ENCODE measurements at places on chromosomes 6 and 20. TPM values are rescaled to one million over a fixed set of nuclear protein-coding genes. Genes with fewer than 3 reads are reported as not detected.

DNA sequence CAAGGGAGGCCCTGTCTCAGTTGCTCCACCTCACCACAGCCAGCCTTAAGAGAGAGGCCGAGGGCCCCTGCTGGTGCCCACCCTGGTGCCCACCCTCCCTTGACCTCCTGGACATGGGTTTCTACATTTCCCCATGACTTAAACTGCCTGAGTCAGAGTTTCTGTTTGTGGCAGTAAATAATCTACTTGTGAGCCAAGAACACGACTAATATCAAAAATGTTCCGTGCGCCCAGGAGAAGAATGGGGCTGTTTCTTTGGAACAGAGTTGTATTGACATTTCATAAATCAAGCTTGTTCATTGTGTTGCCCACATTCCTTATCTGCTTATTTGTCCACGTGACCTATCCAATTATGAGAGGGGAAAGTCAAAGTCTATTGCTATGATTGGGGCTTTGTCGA, 143.5 kb downstream of the ANKRD60 start:
- no peak for DNase-seq

The CLVS2 gene
- not detected for total RNA-seq

The C4B gene
- 9.9 TPM for total RNA-seq

The IMPG1 gene
- not detected for total RNA-seq

GRCh38 chr6:158323561-158323958, 11.3 kb downstream of the TULP4 start:
- DNase-seq = no peak

DNA sequence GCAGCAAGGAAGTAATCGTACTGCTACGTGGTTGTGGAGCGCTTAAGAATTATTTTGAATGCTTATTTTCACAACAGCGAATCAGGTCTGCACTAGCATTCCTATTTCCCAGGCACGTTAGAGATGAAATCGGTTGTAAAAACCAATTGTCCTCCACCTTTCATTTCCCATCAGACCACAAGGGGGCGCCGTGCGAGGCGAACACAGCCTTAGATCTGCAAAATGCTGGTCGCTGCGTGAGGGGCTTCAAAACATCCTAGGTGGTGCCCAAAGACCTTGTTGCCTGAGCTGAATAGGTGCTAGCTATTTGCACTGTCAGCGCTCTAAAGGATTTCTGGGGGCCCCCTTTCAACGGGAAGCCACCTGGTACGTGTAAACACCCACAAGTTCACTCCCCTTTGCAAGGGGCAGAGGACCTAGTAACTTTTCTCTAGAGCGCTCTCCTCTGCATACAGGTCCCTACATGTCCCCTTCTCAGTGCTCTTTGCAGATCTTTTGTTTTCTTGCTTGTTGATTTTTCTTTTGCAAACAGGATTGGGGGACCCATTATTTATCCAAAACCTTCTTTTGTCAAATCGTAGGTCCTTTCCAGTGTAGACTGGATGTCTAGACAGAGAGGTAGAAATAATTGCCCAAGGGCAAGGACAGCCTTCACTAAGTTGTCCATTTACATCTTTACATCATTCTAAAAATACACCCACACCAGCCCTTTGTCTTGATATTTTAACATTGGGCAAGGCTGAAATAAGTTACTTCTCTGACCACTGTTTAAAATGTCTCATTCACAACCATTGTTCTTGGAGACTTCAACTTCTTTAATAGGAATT, 59.8 kb downstream of the NEDD9 start:
- peak; percentile 55 for DNase-seq

The MOG gene
- total RNA-seq = not detected

DNA sequence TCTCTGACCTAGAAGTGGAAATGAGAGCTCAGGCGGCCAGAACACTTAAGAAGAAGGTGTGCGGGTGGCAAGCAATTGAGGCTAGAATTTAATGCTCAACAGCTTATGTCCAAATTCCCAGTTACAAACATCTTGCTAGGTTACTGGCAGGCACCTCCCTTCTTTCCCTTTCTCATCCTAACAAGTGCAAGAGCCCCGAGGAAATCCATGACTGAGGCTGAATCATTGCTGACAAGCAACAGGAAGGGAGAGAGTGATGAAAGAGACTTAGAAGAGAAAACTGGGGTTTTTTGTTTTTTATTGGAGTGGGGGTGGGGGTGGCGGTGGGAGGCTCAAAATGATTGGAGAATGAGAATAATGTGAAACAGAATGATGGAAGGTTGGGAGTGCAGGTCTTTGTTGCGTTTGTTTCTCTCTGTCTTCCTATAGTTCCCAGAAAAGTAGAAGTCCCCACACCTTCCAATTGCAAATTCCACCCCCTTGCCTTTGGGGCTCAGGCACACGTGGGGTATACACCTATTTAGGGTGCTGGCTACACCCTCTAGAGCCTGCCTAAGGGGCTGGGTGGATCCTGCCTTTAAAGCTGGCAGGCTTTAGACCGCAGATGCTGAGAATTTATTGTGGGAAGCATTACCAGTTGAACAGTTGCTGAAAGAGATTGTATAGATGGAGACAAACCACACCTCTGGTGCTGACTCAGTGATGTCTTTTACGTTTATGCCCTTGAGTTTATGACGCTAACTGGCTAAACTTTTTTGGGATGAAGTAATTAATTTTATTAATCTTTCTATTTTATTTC, 1.4 kb downstream of the FAM83B start:
- DNase-seq = peak; percentile 16

DNA sequence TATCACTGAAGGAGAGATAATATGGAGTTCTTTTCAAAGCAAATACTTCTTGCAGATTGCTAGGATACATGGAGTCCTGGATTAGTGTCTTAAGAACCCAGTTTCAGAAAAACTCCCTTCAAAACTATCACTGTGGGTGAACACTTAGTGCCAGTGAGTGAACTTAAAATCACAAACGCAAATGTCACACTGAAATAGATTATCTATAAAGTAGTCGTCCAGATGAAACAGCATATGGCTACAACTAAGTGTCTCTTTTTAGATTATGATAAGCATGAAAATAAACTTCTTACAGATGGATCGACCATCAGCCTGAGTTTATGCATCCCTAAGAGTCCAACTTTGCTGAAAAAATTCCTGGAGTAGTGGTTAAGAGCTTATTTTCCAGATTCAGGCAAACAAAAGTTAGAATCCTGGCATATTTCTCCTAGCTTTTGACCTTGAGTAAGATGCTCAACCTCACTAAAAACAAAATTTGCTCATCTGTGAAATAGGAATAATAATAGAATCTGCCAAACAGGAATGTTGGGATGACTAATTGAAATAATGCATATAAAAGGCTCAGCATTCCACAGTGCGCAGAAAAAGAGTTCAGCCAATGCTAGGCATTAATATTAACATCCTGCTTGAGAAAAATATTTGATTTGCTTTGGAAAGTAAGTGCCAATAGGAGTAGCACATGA, 70.4 kb downstream of the DOK5 start:
- DNase-seq = no peak

The SLC17A1 gene
- not detected for total RNA-seq

The POM121L2 gene
- not detected for total RNA-seq

DNA sequence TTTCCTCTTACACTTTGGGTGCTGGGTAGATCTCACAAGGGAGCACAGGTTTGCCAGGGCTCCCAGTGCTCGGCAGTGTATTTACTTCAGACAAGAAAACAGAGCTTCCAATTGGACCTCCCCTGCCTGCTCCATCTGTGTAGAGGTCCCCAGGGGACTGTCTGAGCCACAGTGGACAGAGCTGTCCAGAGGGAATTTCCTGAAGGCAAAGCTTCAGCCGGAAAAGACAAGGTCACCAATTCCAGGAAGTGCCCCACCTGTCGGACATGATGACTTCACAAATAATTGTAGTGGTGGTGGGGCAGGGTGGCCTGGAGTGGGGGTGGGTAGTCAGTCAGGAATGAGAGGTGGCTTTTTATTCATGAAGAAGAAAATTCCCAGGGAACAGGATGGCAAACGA, 18.6 kb downstream of the ADGRF5 start:
- no peak for DNase-seq

DNA sequence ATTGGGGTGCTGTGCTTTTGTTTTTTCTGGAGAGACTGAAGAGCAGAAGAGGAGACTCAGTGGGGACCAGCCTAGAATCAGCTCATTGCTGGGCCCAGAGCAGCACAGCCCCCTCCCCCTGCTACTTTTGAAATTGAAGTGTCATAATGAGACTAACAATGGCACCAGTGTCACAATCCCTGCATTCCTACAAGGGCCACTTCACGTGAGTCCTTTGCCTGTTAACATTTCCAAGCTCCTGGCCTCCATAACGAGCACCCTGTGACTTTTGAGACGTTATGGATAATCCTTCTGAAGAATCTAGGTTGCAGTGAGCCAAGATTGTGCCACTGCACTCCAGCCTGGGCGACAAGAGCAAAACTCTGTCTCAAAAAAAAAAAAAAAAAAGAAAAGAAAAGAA, 41.7 kb downstream of the CNBD2 start:
- DNase-seq = no peak

GRCh38 chr20:48716086-48716485, 111.7 kb downstream of the PREX1 start:
- DNase-seq = no peak

DNA sequence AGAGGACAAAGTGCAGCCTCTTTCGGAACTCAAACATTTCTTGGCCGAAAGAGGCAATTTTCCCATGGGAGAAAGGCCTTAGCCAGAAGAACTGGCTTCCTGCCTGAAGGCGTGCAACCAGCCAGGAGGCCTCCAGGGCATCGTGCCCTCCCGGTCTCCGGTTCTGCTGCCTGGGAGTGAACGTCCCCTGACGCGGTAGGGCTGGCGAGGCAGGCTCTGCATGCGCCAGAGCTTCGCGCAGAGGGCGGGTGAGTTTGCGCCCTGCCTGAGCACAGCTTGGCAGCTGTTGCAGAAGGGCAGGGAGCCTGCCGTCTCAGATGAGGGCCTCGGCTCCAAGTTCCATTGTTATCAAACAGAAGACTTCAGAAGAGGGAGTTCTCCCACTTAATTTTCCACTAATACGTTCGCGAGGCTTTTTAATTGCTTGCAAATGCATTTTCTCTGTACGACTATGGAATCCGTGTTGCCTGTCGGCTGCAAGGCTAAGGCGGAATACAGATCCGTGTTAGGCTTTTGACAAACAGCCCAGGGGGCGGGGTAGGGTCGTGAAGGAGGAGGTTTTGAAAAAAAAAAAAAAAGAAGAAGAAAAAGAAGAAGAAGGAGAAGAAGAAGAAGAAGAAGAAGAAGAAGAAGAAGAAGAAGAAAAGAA, 5.5 kb upstream of the TFAP2D start:
- DNase-seq = no peak

The WFDC10B gene
- total RNA-seq = not detected

GRCh38 chr6:42295181-42295580, 77.5 kb upstream of the MRPS10 start:
- DNase-seq = no peak

The SMPDL3A gene
- 21.3 TPM for total RNA-seq

DNA sequence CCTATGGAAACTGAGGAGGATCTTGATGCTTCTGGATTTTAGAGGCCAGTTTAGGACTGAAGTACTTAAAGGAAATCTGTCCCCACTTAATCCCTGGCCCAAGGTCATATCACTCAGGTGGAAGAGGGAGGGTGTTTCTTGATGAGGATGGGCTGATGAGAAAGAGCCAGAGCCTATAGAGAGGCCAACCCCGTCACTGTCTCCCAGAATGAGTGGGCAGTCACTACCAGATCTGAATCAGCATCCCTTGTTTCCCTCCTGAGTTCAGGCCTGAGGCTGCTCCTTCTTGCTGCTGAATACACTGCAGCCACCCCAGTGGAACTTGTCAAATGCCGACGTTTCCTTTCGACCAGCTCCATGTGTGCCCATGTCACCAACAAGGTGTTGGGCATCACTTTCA, 14.8 kb downstream of the ARMC12 start:
- no peak for DNase-seq

- no peak for DNase-seq
Observed at GRCh38 chr20:51386586-51386985, 155.9 kb downstream of the NFATC2 start.

DNA sequence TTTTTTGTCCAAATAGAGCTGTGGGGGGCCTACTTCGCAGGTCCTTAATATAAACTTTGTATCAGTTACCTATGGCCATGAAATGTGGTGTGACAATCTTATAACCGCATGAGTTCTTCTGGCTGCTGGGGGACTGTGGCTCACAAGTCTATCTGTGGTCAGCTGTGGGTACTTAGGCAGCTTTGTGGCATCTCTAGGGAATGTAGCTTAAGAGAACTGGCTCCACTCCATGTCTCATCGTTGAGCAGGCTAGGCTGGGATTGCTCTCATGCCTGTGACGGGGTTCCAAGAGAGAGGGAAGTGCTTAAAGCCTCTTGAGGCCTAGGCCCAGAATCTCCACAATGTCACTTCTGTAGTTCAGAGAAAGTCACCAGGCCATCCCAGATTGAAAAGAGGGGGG, 140.5 kb downstream of the BTBD3 start:
- peak; percentile 15 for DNase-seq

The BPI gene
- total RNA-seq = not detected

DNA sequence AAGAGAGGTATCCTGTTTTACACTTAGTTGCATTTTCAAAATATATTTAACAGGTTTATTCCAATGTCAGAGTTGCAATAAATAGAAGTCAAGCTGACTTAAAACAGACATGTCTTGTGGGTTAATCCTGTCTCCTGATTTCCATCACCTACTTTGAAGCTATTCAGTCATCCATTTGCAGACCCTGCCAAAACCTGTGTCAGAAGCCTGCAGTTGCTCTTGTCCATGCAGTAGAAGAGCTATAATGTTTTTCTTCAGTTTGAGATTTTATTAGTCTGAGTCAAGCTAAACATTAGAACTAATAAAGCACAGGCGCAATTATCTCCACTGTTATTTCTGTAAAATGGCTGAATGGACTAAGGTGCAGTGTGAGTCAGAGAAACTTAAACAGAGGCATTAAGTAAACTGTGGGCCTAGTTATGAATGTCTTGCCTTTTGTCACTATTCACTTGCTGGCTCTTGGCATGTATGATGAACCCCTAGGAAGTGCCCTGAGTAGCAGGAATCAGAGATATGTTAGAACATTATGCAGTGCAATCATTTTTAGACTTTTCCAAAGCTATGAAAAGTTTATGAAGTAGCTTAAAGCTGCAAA, 11.0 kb upstream of the HDGFL1 start:
- peak; percentile 5 for DNase-seq

The TUBB2A gene
- total RNA-seq = 90.7 TPM

DNA sequence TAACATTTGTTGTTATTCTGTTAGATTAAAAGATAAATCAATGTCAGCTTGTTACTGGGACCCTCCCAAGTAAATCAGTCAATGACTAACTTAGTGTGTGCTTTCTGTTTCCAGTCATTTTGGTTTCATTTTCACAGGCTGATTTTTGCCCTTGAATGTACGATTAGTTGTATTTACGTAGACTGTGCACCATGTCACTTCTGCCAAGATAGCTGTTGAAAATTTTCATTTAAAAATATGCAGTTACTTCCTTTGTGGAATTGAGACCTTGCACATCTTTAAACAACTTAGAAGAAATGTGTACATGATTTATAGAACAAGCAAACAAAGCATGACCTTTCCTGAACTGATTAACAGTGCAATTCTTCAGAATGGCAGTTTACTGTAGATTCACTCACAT, 944.8 kb upstream of the CITED2 start:
- peak; percentile 83 for DNase-seq

GRCh38 chr6:155014670-155015300, 19.7 kb downstream of the TIAM2 start:
- DNase-seq = peak; percentile 57

Data from fibroblast of villous mesenchyme (primary cell).